ENCODE measurements at places on chromosomes 4 and X. TPM values are rescaled to one million over a fixed set of nuclear protein-coding genes. Genes with fewer than 3 reads are reported as not detected.

Gene GPR78
- polyA plus RNA-seq: not detected

Gene NOX1
- polyA plus RNA-seq: not detected

Gene SMIM43
- not detected for polyA plus RNA-seq

DNA sequence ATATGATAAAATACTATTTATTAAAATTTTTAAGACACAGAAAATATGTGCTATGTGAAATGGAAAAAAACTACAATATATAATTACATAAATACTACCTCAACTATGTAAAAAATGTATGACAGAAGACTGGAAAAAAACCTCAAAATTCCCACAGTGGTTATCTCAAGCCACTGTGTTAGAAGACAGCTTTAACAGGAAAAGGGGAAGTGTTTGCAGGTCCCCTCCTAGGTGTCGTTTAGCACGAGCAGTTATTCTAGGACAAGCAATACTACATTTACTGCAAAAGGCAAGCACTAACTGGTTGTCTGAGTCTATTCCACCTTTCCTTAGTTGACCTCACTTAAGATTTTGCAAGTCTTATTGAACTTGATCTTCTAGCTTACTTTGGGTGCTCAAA, 44.9 kb upstream of the PHF8 start:
- no peaks in the 10 kb centered on the region for H3K36me3 ChIP-seq
- H3K4me3 ChIP-seq: no peak overlapping the region
- no peaks in the 10 kb centered on the region for H3K27me3 ChIP-seq
- H3K27ac ChIP-seq: no peak overlapping the region
- H3K4me1 ChIP-seq: no peaks in the 10 kb centered on the region

GRCh38 chr4:166816890-166817289, 417.4 kb downstream of the SPOCK3 start:
- H3K36me3 ChIP-seq: no peaks in the 10 kb centered on the region
- H3K4me1 ChIP-seq: no peaks in the 10 kb centered on the region
- H3K27ac ChIP-seq: no peak overlapping the region

DNA sequence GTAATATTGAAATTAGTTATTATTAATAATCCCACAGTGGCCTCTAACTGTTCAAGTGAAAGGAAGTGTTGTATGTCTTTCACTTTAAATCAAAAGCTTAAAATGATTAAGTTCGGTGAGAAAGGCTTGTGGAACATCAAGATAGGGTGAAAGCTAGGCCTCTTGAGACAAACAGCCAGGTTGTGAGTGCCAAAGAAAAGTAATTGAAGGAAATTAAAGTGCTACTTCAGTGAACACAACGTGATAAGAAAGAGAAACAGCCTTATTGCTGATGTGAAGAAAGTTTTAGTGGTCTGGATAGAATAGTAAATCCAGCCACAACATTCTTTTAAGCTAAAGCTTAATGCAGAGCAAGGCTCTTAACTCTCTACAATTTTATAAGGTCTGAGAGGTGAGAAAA, 42.6 kb upstream of the IL13RA2 start:
- H3K27ac ChIP-seq: no peak overlapping the region
- H3K36me3 ChIP-seq: no peaks in the 10 kb centered on the region
- no peak for DNase-seq
- no peaks in the 10 kb centered on the region for H3K4me1 ChIP-seq
- H3K27me3 ChIP-seq: no peaks in the 10 kb centered on the region
- H3K4me3 ChIP-seq: no peak overlapping the region

- no peaks in the 10 kb centered on the region for H3K27me3 ChIP-seq
- peaks cover 6% of the 10 kb centered on the region for H3K36me3 ChIP-seq
- H3K4me1 ChIP-seq: peaks cover 17% of the 10 kb centered on the region
- H3K27ac ChIP-seq: no peak overlapping the region
- no peak overlapping the region for H3K4me3 ChIP-seq
- DNase-seq: no peak
These were observed 73.6 kb downstream of the SNX25 start for GRCh38 chr4:185282968-185283367.

DNA sequence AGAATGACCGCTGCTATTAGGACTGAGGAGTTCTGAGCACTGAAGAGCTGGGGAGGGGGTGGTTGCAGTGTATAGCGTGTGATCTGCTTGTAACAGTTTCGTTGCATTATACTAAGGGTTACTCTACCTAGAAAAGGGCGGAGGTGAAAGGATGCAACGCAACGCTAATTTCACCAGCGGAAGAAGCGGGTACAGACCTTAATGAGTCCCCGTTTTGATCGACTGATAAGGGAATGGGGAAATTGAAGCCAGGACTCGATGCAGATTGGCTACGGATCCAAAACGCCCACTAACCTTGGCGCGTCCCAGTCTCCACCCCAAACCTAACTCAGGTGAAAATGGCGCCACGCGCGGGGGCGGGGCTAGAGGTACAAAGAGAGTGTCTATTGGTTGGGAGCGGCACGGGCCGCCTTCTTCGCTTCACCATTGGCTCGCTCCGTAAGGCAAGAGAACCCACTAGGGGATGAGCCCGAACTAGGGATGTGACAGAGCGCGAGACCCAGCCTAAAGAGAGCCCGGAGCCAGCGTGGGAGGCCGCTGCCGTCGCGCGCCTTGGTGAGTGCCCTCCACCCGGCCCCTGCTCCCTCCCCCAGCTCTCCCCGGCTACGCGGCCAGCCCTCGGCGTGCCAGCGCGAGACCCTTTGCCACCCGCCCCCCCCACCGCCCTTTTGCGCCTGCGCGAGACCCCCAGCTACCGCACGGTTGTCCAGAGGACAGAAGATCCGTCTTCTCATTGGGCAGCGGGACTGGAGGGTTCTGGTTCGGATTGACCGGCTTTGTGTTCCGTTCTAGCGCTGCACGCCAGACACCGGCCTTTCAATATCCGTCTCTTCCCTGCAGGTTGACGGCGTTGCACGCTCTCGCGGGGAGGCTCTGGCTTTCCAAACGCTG, at the start of gene EBP:
Gene EBP, plus strand, starts transcription at position 456 of the 891 bp plus-strand sequence. CDS start 1,964 bp downstream, outside the sequence.
- peaks cover 17% of the 10 kb centered on the region for H3K4me1 ChIP-seq
- H3K27ac ChIP-seq: peak within 1 kb of the TSS; percentile 93
- peak; percentile 93 for DNase-seq
- peaks cover 2% of the 10 kb centered on the region for H3K36me3 ChIP-seq

DNA sequence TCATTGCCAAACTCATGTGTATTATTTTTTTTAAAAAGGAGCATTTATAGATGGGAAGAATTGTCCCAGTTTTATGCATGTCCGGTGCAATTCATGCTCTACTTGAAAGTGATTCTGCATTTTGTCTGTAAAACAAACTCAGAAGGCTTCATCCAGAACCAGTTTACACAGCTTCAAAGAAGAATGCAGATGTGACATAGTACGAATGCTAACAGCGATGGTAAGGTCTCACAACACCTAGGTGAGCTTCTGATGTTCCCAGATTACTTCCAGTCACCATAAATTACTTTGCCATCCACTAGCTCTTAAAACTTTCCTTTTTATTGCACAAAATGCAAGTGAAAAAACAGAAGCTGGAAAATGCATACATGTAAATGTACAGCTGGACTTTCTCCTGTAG, 41.5 kb upstream of the AGA start:
- no peak overlapping the region for H3K4me3 ChIP-seq
- DNase-seq: no peak
- H3K27ac ChIP-seq: no peak overlapping the region
- H3K4me1 ChIP-seq: no peaks in the 10 kb centered on the region
- H3K36me3 ChIP-seq: no peaks in the 10 kb centered on the region

DNA sequence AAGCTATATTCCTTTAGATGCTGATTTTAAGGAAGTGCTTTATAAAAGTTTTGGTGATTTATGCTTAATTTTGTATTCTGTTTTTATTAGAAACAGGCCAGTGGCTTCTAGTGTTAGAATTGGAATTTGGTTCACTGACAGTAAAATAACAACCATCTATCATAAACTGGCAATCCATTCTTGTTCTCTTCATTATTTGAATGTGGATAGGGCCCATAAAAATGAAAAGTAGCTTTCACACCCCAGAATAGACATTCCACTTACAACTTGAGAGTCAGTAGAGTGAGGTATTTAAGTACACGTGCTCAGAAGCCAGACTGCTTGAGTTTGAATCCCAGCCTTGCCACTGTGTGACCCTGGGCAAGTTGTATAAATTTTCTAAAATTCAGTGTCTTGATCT, 232.4 kb upstream of the CTSO start:
- no peaks in the 10 kb centered on the region for H3K4me1 ChIP-seq
- H3K4me3 ChIP-seq: no peak overlapping the region
- no peaks in the 10 kb centered on the region for H3K36me3 ChIP-seq
- no peaks in the 10 kb centered on the region for H3K27me3 ChIP-seq
